H54 (cell line): ENCODE measurements at places on chromosomes 5 and 9.

DNA sequence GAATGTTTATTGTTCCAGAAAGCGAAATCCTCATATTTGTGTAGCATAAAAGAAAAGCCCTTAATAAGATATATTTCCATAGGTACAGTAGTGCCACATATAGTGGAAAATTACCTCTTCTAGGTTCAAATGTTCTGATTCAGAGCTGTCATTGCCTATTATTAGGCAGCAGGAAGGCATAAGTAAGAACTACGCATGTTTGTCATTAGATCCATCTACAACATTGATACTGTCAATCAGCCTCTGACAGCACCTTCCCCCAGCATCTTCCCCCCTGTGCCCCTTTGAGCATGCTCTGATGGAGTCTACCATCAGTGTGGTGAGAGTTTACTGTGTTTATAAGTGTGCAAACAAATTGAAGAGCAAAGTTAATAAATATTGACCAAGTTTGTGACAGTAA is 816.1 kb downstream of the TLE4 start:
- no peak for DNase-seq

GRCh38 chr9:109499093-109499630 is 1.1 kb upstream of the PTPN3 start:
- no peak for DNase-seq

GRCh38 chr9:134485653-134486052 is 155.9 kb upstream of the COL5A1 start:
- no peak for DNase-seq

DNA sequence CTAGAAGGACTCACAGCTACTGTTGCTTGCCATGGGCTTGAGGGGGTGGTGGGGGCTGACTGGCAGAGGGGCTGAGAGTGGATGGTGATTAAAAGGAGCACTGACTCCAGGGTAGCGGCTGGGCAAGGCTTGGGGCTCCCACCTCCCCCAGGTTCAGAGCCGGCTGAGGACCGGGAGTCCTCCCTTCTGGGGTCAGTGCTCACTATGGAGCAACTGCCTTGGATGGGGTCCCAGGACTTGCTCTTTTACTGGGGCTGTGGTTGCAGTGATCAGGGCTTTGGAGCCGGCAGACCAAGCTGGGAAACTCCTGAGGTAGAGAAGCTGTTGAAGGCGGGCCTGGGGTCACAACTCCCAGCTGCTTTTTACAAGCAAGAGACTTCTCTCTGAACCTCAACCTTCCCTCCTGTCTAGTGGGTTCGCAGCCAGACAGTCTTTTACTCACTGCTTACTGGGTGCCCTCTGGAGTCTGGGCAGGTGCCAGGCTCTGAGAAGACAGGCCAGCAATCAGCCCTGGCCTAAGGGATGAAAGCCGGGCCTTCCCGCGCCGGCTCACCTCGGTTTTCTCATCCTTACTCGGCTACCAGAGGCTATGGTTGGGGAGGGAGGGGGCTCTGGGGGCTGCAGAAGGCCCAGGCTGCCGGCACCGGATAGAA is 795 bp upstream of the ASS1 start:
- DNase-seq, result no peak

GRCh38 chr9:16120231-16120641 is 567.4 kb downstream of the CCDC171 start:
- DNase-seq, result no peak

GRCh38 chr9:4640027-4640426 is 22.1 kb upstream of the PLPP6 start:
- DNase-seq, result no peak

- no peak for DNase-seq
Observed at GRCh38 chr5:68334553-68334886, 119.0 kb downstream of the PIK3R1 start.

DNA sequence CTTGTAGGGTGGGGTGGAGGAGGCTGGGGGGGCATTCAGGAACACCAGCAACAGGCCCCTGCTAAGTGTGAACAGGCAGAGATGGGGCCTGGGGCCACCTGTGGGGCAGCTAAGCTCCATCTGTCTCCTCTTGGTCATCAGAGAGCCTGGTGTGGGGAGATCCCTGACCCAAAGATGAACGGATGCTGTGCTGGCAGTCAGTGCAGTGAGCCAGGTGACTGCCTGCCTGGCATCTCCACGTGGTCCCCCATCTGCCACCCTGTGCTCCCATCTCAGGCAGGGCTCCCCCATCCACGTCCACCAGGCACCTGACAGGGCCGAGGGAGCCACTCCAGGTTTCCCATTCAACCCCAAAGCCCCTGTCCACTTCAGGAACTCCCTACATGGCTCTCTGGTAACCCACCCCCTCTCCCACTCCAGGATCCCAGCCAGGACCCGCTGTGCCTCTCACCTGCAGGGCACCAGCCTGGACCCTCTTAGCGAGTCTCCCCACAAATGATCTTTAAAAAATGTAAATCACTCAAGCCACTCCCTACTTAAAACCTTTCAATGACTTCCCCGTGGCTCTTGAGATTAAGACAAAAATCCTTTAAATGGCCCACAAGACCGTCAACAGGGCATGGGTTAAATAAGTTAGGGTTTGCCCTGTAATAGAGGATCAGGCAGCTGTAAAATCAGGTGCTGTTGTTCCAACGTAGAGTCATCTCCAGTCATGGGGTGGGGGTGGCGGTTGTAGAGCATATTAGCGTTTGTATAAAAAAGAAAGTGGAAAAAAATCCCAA is 60.8 kb downstream of the LMX1B start:
- no peak for DNase-seq

- DNase-seq, result no peak
Observed at GRCh38 chr9:23321049-23321448, 505.0 kb downstream of the ELAVL2 start.

- no peak for DNase-seq
Observed at GRCh38 chr9:79116041-79116440, 455.7 kb upstream of the TLE4 start.

GRCh38 chr5:139808481-139809330 is 13.1 kb downstream of the PSD2 start:
- no peak for DNase-seq

DNA sequence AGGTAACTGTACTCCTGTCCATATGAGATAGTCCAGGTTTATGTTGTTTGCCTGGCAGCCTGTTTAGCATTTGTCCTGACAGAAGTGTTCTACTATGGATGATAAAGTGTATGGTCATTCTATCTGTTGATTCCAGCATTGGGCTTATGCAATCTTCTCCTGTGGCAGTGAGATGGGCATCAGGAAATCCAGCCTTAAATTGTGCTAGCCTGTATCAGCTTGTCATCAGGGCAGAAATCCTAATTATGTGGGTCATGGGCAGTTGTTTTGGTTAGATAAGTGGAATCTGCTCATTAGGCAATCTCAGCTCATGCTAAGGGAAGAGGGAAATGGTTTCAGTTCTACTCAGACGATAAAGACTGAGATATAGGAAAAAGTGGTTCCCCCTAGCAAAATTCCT is 247.4 kb upstream of the CHD1 start:
- DNase-seq, result no peak

DNA sequence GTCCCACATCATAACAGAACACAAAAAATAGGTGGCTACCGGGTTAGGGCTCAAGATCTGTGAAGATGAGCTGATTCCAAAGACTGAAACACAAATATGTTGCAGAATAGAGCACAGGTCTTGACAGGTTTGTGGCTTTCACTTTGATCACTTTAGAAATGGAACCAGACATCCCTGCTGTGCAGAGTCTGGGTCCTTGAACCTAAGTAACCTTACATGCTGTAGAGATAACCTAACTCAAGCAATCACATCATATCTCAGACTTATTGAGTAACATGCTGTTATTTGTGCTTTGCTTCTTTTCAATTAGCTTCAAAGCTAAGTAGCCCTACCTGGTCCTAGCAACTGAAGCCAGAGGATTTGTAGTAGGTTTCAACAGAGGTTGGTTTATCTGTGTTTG is 24.3 kb downstream of the FBXW2 start:
- DNase-seq, result no peak

DNA sequence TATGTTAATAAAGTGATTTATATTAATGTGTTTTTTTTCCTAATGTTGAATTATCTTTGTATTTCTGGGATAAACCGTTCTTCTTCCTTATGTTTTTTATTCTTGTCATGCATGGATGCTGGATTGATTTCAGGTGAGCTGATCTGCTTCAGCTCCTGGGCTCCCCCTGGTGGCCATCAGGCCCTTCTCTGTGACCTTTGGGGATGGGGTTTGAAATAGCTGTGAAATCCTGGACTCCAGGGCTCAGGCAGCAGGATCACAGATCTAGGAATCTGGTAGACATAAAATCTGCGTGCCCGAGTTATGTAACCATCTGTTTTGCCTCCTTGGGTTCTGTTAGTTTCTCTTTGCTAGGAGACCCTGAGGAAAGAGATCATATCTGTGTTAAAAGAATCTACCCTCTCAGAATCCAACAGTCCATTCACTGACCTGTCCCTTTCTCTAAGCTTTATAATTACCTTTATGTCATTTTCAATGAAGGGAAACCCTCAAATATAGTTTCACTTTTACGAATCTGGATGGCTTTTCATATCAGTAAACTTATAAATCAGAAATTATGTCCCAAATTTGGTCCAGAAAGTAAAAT is 12.2 kb upstream of the OR13J1 start:
- no peak for DNase-seq

- no peak for DNase-seq
Observed at GRCh38 chr5:137636830-137637714, 98.8 kb downstream of the KLHL3 start.

GRCh38 chr5:4216142-4216541 is 620.5 kb downstream of the IRX1 start:
- no peak for DNase-seq
